SJSA1 (cell line): ENCODE measurements at places on chromosomes 6 and 20.

GRCh38 chr6:10248378-10248843, 166.5 kb downstream of the TFAP2A start:
- H3K36me3 ChIP-seq: no peaks in the 10 kb centered on the region
- H3K4me1 ChIP-seq: peaks cover 12% of the 10 kb centered on the region
- no peak overlapping the region for H3K4me3 ChIP-seq
- DNase-seq: peak; percentile 53

GRCh38 chr6:150600010-150600300, 270 bp downstream of the PLEKHG1 start:
- no peak for DNase-seq
- no peak overlapping the region for H3K27ac ChIP-seq
- peak overlapping the region; percentile 36 for H3K4me3 ChIP-seq
- H3K27me3 ChIP-seq: peaks cover 63% of the 10 kb centered on the region
- H3K36me3 ChIP-seq: no peaks in the 10 kb centered on the region
- peaks cover 15% of the 10 kb centered on the region for H3K4me1 ChIP-seq

DNA sequence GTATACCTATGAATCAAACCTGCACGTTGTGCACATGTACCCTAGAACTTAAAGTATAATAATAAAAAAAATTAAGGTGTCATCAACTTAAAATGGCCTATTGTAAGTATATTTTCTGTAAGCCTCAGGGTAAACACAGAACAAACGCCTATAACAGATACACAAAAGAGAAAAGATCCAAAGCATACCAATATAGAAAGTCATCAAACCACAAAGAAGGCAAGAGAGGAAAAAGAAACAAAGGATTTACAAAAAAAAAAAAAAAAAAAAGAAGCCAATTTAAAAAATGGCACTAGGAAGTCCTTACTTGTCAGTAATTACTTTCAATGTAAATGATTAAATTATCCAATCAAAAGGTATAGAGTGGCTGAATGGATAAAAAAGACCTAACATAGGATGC, 24.6 kb upstream of the ASF1A start:
- H3K4me1 ChIP-seq: peaks cover 20% of the 10 kb centered on the region
- H3K4me3 ChIP-seq: no peak overlapping the region
- H3K27me3 ChIP-seq: no peaks in the 10 kb centered on the region
- DNase-seq: peak; percentile 65
- H3K36me3 ChIP-seq: no peaks in the 10 kb centered on the region

GRCh38 chr6:116579143-116579542, 7.8 kb downstream of the RWDD1 start:
- no peaks in the 10 kb centered on the region for H3K27me3 ChIP-seq
- no peak overlapping the region for H3K27ac ChIP-seq
- 0 out of 2 replicates have a peak, but pooled peaks cover 5% of the 10 kb centered on the region for H3K4me1 ChIP-seq
- no peak overlapping the region for H3K4me3 ChIP-seq
- peaks cover 60% of the 10 kb centered on the region for H3K36me3 ChIP-seq
- DNase-seq: no peak

DNA sequence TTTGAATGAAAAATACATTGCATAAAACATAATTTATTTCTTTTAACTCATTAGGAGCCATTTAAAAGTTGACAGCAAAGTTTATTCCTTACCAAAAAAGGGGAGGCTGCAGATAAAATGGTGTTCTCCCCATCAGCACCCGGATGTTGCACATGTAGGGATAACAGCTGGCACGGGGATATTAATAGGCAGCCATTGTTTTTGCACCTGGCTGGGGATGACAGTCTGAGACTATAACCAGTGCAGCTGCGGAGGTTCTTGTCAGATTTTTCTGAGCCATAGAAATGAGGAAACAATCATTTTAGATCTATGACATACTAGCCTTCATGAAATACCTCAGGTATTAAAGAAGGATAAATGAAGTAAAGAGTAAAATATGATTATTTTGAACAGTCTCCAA, 20.1 kb upstream of the HECA start:
- H3K4me3 ChIP-seq: no peak overlapping the region
- no peaks in the 10 kb centered on the region for H3K4me1 ChIP-seq
- no peaks in the 10 kb centered on the region for H3K36me3 ChIP-seq

- H3K27ac ChIP-seq: no peak overlapping the region
- no peak overlapping the region for H3K4me3 ChIP-seq
- no peaks in the 10 kb centered on the region for H3K36me3 ChIP-seq
- peaks cover 18% of the 10 kb centered on the region for H3K4me1 ChIP-seq
- H3K27me3 ChIP-seq: no peaks in the 10 kb centered on the region
These were observed 75.2 kb upstream of the CD93 start for GRCh38 chr20:23161244-23161891.

GRCh38 chr6:157139054-157139708, 184.1 kb downstream of the TMEM242 start:
- no peak for DNase-seq
- H3K36me3 ChIP-seq: peaks cover 7% of the 10 kb centered on the region
- no peak overlapping the region for H3K4me3 ChIP-seq
- H3K27ac ChIP-seq: no peak overlapping the region
- no peaks in the 10 kb centered on the region for H3K27me3 ChIP-seq
- H3K4me1 ChIP-seq: peaks cover 42% of the 10 kb centered on the region

DNA sequence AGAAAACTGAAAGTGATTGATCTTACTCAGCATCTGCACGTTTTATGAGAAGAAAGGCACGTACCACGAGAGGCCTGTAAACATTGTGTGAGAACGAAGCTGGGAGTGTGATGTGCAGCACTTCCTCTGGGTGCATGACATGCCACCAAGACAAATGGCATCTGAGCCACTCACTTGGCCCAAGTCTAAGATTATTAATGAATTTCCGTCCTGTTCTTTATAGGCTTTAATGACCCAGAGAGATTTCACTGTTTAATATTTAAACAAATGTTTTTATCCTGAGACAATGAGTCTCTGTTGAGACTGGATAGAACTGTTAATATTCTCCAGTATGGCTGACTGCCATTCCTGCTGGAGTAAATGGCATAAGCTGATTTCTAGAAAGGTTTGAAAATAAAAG, 172.6 kb upstream of the PHACTR1 start:
- H3K27ac ChIP-seq: no peak overlapping the region; the same call in 1 of the 2 replicates
- no peaks in the 10 kb centered on the region for H3K27me3 ChIP-seq
- no peak for DNase-seq
- H3K36me3 ChIP-seq: no peaks in the 10 kb centered on the region

- no peak overlapping the region for H3K4me3 ChIP-seq
- H3K27ac ChIP-seq: no peak overlapping the region
- no peaks in the 10 kb centered on the region for H3K4me1 ChIP-seq
- H3K36me3 ChIP-seq: no peaks in the 10 kb centered on the region
These were observed 106.0 kb downstream of the EDN3 start for GRCh38 chr20:59406446-59406845.

DNA sequence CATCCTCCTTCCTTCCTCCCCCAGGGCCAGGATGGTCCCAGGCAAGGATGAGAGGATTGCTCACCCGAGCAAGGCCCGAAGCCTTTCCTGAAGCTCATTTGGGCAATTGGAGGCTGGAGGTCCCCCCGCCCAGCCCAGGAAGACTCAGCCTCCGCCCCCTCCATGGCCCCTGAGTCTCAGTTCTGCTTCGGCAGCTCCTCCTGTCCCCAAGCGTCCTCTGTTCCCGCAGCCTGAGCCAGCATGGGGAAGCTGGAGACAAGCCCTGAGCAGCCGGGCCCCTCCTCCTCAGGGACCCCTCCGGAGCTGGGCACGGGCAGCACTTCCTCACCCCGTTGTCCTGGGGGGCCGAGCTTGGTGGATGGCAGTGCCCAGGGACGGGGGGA, 26.0 kb downstream of the SLC17A9 start:
- no peaks in the 10 kb centered on the region for H3K36me3 ChIP-seq
- H3K4me1 ChIP-seq: no peaks in the 10 kb centered on the region
- DNase-seq: no peak
- peaks cover 86% of the 10 kb centered on the region for H3K27me3 ChIP-seq

DNA sequence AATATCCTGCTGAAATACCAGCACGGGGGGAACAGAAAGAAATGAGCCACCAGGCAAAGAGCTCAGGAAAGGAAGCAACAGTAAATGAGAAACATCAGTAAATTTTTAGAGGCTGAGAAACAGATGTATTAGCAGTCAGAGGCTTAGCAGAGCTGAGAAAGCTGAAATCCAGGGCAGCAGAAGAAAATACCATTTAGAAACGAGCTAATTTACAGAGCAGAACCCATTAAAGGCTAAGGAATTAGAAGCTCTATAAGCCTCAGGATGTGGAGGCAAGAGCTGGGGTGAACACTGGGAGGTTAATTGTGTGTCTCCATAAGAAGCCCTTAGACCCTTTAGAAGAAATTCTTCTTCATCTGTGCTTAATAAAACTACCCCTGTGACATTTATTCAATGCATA, 178.6 kb upstream of the RGS17 start:
- H3K4me1 ChIP-seq: no peaks in the 10 kb centered on the region
- no peaks in the 10 kb centered on the region for H3K36me3 ChIP-seq
- DNase-seq: no peak
- no peak overlapping the region for H3K27ac ChIP-seq
- H3K27me3 ChIP-seq: peaks cover 4% of the 10 kb centered on the region; the same call in 1 of the 2 replicates

GRCh38 chr20:37533154-37533715, 5.6 kb upstream of the BLCAP start:
- peaks cover 18% of the 10 kb centered on the region for H3K4me1 ChIP-seq
- no peak overlapping the region for H3K27ac ChIP-seq
- no peaks in the 10 kb centered on the region for H3K27me3 ChIP-seq

DNA sequence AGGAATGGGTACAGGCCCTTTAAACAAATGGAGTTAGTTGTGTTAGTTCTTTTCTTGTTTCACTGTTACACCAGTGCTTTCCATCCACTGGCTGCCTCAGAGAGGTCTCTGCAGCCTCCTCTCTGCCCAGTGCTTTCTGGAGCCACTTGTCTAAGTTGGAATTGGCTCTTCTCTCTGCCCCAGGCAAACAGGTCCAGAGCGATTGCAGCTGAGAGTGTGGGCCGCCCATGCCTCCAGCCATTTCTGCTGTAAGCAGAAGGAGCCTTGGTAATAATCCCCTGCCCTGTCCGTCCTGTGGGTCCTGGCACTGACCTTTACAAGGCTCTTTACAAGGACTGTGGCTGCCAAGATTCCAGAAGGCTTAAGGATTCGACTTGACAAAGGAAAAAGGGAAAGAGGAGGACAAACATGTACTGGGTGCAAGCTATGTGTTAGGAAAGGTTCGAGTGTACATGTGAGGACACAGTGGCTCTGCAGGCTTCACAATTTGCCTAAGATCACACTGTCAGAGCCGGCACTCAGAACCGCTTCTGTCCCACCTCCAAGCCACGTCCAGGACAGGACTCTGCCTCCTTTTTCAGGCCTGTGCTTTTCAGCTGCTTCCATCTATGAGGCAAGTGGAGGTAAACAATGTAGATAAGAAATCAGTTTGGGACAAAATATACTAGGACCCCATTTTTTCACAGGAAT, 88.5 kb downstream of the POPDC3 start:
- DNase-seq: no peak
- no peaks in the 10 kb centered on the region for H3K4me1 ChIP-seq
- no peaks in the 10 kb centered on the region for H3K36me3 ChIP-seq
- H3K27ac ChIP-seq: no peak overlapping the region
- no peak overlapping the region for H3K4me3 ChIP-seq

DNA sequence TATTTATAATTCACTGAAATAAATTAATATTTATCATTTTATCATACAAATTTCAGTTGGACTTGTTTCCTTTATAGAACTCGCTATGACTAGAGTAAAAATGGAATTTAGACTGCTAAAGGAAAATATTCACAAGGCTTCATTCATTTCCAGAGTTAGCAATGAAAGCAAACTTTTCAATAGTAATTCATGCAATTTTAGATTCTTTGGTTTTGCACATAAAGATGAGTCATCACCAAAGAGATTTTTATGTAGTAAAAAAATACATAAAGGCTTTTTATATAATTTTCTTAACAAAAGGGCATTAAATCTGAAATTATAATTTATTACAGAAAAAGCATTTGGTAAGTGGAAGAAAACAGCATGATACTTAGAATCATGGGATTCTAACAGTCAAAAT, 37.2 kb upstream of the STXBP5 start:
- H3K27me3 ChIP-seq: no peaks in the 10 kb centered on the region
- H3K36me3 ChIP-seq: no peaks in the 10 kb centered on the region
- DNase-seq: no peak
- no peak overlapping the region for H3K4me3 ChIP-seq
- H3K4me1 ChIP-seq: no peaks in the 10 kb centered on the region
- no peak overlapping the region for H3K27ac ChIP-seq

- H3K4me1 ChIP-seq: peaks cover 44% of the 10 kb centered on the region
- no peaks in the 10 kb centered on the region for H3K27me3 ChIP-seq
- peaks cover 15% of the 10 kb centered on the region for H3K36me3 ChIP-seq
- peak; percentile 62 for DNase-seq
- peak overlapping the region; percentile 83 for H3K27ac ChIP-seq
These were observed 625 bp upstream of the ECHDC1 start for GRCh38 chr6:127343809-127344659.

GRCh38 chr6:121799574-121799973, 364.1 kb downstream of the GJA1 start:
- DNase-seq: no peak
- H3K4me3 ChIP-seq: no peak overlapping the region
- H3K36me3 ChIP-seq: no peaks in the 10 kb centered on the region
- no peaks in the 10 kb centered on the region for H3K27me3 ChIP-seq

- H3K4me3 ChIP-seq: no peak overlapping the region
- no peak overlapping the region for H3K27ac ChIP-seq
- no peaks in the 10 kb centered on the region for H3K36me3 ChIP-seq
- no peak for DNase-seq
- H3K4me1 ChIP-seq: peaks cover 26% of the 10 kb centered on the region
These were observed 118.7 kb downstream of the JARID2 start for GRCh38 chr6:15364401-15365037.

- peaks cover 9% of the 10 kb centered on the region; the same call in 1 of the 2 replicates for H3K4me1 ChIP-seq
- no peak overlapping the region for H3K4me3 ChIP-seq
- peaks cover 8% of the 10 kb centered on the region; the same call in 1 of the 2 replicates for H3K27me3 ChIP-seq
- H3K36me3 ChIP-seq: no peaks in the 10 kb centered on the region
- no peak for DNase-seq
- no peak overlapping the region for H3K27ac ChIP-seq
These were observed 135.8 kb upstream of the FOXA2 start for GRCh38 chr20:22720206-22720605.

DNA sequence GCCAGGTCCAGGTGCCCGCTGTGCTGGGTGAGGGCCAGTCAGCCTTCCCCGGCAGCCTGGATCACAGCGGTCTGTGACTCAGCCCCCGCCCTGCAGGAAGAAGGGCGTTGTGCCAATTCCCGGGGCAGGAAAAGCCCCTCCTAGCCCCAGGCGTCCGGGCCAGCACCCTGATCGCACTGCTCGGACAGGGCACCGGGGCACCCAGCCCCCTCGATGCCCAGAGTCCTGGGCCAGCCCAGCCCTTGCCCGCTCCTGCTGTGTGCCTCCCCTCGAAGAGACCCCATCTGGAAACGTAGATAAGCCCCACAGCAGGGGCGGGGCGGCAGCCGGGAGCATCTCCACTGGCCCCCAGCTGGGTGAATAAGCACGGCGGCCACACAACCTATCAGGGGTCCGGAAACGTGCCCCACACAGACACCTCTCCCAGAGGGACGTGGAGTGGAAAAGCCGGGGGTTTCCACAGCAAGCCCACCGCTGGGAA, 9.9 kb downstream of the LAMA5 start:
- H3K4me1 ChIP-seq: peaks cover 62% of the 10 kb centered on the region
- H3K27me3 ChIP-seq: no peaks in the 10 kb centered on the region
- H3K36me3 ChIP-seq: no peaks in the 10 kb centered on the region
- H3K4me3 ChIP-seq: no peak overlapping the region
- no peak overlapping the region for H3K27ac ChIP-seq
- DNase-seq: peak; percentile 41

GRCh38 chr20:50292591-50293283, 102.1 kb downstream of the CEBPB start:
- peak; percentile 78 for DNase-seq
- no peaks in the 10 kb centered on the region for H3K27me3 ChIP-seq
- peak overlapping the region; percentile 76 for H3K27ac ChIP-seq
- H3K4me1 ChIP-seq: peaks cover 22% of the 10 kb centered on the region
